ENCODE measurements at places on chromosomes 16 and 17. TPM values are rescaled to one million over a fixed set of nuclear protein-coding genes. Genes with fewer than 3 reads are reported as not detected.

KRT33B gene
- not detected for total RNA-seq

SOST gene
- total RNA-seq: not detected

INCA1 gene
- total RNA-seq: 0.13 TPM

BTBD17 gene
- 0.10 TPM for total RNA-seq

SOX15 gene
- total RNA-seq: 0.70 TPM

GPR142 gene
- total RNA-seq: 1.3 TPM

NEUROD2 gene
- not detected for total RNA-seq

KRTAP3-1 gene
- not detected for total RNA-seq

VAT1L gene
- total RNA-seq: not detected

HSF5 gene
- not detected for total RNA-seq

CASKIN1 gene
- 0.08 TPM for total RNA-seq

ARL4D gene
- 2.6 TPM for total RNA-seq

ALOX12 gene
- total RNA-seq: not detected

OTOP3 gene
- not detected for total RNA-seq

PRKCB gene
- not detected for total RNA-seq

CRHR1 gene
- total RNA-seq: not detected

GSDMA gene
- not detected for total RNA-seq

NUDT7 gene
- 2.8 TPM for total RNA-seq

TBC1D3K gene
- total RNA-seq: not detected

ATP2A3 gene
- 10.9 TPM for total RNA-seq

YWHAE gene
- 190 TPM for total RNA-seq

SYT17 gene
- 0.38 TPM for total RNA-seq

KCNG4 gene
- not detected for total RNA-seq

KCNH6 gene
- total RNA-seq: not detected

WFDC1 gene
- total RNA-seq: not detected

SULT1A4 gene
- total RNA-seq: 2.2 TPM
